ENCODE measurements at places on chromosomes 3 and 15.

- DNase-seq: no peak
Observed at GRCh38 chr3:64257100-64257755, 32.0 kb upstream of the PRICKLE2 start.

- no peak for DNase-seq
Observed at GRCh38 chr3:43774799-43775198, 84.1 kb downstream of the ABHD5 start.

DNA sequence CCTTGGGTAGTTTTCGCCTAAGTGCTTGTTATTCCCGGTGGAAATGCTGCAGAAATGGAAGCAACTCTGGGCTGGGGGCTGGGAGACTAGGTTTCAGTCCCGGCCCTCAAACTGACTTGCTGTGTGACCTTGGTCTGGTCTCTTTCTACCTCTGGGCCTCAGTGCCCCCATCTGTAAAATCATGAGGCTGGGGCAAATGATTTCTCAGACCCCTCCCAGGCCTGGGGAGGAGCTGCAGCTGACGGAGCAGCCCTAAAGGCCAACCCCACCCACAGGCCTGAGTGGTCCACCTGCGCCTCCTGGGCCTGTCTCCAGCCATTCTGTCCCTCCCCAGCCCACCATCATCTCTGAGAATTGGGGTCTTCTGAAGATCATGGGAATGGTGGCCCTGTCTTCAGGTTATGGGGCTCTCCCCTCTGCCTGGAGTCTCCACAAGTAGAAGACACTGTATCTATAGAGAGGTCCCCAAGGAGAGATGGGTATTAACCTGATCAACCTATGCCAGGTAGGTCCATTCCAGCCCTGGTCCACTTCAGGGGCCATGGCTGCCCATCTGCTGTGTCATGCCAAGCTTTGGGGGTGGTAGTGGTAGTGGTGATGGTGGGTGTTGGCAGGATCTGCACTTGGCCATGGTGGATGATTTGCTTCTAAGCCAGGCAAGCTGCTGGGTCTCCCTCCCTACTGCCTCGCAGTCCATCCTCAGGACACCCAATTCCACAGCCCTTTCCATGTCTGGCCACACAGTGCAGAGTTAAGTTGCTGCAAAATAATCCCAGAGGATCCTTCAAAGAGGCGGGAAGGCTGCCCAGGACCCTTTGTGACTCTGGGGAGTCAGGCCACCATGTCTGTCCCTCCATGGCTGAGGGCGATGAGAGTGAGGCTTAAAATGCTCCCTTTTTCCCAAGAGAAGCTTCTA lies 46.0 kb downstream of the ITGA11 start:
- no peak for DNase-seq

DNA sequence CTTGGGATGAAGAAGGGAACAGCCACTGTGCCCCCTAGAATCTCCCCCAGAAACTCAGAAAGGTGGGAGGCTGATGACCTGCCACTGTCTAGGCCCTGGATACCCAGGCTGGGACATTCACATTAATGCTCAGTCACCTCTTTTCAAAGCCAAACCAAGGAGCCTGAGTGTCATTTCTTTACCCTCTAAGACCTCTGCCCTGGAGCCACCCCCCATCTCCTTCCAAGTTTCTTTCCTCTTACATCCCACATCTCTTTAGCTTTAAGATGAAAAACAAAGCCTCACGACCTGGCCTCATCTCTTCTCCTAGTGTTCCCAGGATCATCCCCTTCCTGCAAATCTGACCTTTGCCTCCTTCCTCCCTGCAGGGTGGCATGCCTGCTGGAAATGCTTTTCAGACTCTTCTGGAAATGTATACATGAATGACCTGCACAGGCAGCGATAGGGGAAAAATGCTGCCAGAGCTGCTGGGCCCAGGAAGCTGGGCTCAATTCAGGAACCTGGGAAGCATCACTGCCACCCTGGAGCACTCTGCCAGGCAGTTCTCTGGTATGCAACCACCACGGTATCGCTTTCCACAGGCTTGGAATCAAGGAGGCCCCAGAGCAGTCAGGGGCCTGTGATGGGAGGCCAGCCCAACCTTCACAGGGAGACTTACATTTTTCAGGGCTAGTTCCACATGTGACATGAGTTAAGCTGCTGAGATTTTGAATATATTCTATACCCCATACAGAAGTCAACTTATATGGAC lies 67.6 kb downstream of the DAPK2 start:
- no peak for DNase-seq

DNA sequence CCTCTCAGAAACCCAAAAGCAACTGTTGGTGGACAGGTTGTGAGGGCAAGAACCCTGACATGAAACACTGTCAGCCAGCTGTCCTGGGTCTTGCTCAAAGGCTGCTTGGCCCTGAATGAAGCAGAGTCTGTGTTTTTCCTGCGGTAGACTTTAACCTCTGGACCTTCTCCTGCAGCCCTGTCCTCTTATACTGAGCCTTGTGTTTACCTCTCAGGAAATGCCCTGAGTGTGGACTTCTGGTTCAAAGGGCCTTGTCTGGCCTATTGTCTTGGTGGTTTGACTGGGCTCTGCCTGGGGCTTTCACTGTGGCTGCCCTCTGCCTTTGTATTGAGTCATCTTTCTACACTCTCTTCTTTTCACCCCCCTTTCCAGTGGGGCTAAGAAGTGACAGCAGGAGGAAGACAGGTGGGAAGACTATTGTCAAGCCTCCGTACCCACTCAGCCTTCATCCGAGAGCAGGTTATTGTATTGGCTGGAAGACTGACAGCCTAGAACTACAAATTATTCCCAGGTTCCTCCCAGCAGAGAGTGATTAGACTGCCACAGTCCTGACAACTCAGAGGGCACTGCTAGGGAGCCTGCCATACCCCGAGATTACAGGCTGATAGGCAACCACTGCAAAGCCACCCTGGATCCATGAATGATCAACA lies 3.5 kb downstream of the SEC13 start:
- no peak for DNase-seq
